H7 (cell line): ENCODE measurements at places on chromosomes 1 and 21. TPM values are rescaled to one million over a fixed set of nuclear protein-coding genes. Genes with fewer than 3 reads are reported as not detected.

DNA sequence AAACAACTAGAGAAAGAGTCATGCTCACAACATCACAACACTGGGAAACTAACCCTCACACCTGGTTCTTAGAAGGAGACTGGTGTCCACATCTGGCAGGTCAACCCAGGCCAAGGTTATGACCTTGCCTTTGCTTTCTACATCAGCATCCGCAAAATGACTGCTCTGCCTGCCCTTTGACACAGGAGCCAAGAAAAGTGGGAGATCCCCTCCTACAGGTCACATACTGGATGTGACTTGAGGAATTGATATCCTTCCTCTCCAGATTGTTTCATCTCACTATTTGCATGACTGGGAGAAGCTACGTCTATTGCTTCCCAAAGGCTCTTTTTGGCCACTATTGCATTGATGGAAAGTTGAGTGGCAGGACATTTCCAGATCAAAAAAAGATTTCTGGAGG is 115.5 kb downstream of the MIS18A start:
- DNase-seq: peak; percentile 18

DNA sequence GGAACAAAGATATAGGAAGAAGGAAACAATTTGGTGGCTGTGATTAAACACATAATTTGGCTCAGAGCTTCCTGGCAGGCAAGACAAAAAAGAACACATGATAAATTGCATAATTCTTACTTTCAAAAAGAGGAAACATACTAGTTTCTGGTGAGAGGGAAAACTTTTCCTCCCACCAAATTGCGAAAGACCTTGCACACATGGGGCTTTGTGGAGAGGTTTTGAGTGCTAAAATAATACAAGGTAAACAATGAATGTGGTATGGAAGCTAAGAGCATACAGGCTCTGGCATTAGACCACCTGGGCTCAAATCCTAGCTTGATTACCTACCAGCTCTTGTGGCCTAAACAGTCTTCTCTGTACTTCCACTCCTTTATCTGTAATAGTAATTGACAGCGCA is 140.2 kb upstream of the HOOK1 start:
- DNase-seq: no peak

DNA sequence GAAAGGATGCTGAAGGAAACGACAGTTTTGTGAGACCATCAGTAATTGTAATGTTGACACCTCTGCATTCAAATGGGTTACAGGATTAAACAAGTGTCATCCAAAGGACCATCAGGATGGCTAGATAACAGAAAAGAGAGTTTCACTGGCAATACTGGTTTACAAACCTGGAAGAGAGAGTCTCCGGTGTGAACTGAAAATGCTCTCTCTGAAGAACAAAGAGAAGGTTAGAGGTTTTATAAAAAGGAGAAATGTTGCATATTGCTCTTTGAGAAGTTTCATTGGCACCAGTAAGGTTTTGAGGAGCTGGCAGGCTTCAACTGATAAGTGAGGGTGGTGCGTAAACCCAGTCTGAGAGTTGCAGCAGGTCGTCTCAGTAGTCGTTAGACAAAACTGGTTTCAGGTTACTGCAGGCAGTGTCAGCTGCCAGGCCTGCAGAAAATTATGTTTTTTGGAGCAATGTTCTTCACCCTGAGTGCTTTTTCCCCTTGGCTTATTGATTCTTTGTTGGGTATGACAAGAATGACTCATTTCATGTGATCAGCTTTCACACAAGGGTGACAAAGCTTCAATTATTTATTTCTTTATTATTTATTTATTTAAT is 42.2 kb downstream of the KCNK1 start:
- no peak for DNase-seq

Gene LDLRAD1
- total RNA-seq: not detected in 2 replicates

Gene NEGR1
- 2.1 and 3.1 TPM in 2 replicates for total RNA-seq

DNA sequence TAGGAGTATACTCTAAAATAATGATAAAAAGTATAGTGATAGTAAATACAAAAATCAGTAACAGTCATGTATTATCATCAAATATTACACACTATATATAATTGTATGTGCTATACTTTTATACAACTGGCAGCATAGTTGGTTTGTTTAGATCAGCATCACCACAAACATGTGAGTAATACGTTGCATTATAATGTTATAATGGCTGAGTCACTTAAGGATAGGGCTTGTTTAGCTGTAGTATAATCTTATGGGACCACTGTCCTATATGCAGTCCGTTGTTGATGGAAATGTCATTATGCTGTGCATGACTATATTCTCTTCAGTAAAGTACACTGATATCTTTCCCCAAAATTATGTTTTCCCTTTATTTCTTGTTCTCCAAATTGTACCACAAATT is 92.8 kb downstream of the LYPLAL1 start:
- DNase-seq: no peak

- no peak for DNase-seq
These were observed 34.9 kb downstream of the WDR3 start for GRCh38 chr1:117964290-117965038.

- no peak for DNase-seq
These were observed 419.9 kb upstream of the DAB1 start for GRCh38 chr1:57843760-57844159.

Gene HSF2BP
- total RNA-seq: 0.52 and 0.85 TPM in 2 replicates

GRCh38 chr1:37420456-37420855 is 53.9 kb upstream of the ZC3H12A start:
- no peak for DNase-seq

DNA sequence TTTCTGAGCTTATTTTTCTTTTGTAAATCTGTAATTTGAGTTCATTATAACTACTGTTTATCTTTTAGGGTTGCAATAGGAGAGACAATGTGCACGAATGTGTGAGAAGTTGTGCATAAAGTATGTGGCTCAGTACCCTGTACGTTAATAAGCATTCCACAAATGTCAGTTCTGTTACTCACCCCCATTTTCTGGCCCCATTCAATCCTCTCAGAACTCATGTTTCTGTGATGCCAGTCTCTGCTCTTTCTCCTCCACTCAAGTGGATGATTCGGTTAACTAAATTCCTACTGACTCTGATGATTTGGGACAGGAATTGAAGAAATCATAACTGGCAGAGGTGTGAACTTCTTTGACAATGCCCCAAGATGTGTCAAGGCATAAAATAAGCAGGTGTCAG is 10.2 kb upstream of the DMRTB1 start:
- DNase-seq: no peak

DNA sequence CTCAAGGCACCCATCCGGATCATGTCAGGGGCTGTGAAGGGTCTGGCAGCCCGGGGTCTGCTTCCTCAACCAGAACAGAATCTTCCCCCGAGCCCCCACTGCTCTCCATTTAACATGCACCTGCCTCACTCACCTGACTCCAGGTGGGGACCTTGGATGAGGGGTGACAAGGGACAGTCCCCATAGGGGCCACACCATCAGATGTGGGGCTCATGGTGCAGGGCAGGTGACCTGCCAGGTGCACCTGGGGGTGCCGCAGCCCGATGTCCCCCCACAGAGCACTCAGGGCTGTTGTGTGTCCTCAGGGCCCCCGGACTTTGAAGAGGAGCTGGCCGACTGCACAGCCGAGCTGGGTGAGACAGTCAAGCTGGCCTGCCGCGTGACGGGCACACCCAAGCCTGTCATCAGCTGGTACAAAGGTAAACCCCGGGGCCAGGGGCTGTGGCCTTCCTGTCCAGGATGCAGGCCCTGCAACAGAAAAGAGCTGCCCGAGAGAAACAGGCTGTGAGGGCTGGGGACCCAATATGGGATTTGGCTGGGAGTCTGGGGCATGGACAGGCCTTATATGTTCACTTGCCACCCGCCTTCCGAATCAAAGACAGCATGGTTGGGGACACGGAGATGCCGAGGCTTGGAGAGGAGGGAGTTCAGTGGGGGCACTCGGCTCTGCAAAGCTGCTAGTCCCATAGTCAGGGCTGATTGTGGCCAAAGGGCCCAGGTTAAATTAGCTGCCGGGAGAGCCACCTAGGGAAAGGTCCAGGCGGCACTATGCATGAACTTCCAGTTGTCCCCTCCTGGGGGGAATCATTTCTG is 64.6 kb downstream of the TRIM11 start:
- no peak for DNase-seq

GRCh38 chr1:46034601-46035516 is 97.6 kb downstream of the PIK3R3 start:
- peak; percentile 62 for DNase-seq

Gene ANKRD34A
- 0.52 and 0.62 TPM in 2 replicates for total RNA-seq

Gene RNU1-2
- total RNA-seq: under 0.01 TPM in 2 replicates

- no peak for DNase-seq
These were observed 478.1 kb downstream of the PLA2G4A start for GRCh38 chr1:187306710-187307415.

DNA sequence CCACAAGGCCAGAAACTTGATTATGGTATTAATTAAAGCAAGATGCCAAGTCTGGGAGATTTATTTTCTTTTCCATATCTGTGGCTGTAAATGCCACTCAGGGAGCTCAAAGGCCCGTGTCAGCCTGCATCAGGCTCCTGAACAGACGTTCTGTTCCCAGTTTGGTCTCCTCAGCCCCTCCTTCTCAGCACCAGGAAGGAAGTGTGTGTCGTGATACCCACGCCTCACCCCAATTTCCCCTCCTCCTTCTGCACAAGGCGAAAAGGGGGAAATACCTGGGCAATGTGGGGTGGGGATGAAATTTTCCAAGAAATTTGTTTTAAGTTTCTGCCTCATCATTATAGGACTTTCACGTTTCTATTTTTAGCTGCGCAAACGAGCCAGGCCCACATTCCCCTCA is 112.0 kb downstream of the SYF2 start:
- no peak for DNase-seq

GRCh38 chr1:111604931-111605330 is 14.7 kb upstream of the RAP1A start:
- DNase-seq: no peak

DNA sequence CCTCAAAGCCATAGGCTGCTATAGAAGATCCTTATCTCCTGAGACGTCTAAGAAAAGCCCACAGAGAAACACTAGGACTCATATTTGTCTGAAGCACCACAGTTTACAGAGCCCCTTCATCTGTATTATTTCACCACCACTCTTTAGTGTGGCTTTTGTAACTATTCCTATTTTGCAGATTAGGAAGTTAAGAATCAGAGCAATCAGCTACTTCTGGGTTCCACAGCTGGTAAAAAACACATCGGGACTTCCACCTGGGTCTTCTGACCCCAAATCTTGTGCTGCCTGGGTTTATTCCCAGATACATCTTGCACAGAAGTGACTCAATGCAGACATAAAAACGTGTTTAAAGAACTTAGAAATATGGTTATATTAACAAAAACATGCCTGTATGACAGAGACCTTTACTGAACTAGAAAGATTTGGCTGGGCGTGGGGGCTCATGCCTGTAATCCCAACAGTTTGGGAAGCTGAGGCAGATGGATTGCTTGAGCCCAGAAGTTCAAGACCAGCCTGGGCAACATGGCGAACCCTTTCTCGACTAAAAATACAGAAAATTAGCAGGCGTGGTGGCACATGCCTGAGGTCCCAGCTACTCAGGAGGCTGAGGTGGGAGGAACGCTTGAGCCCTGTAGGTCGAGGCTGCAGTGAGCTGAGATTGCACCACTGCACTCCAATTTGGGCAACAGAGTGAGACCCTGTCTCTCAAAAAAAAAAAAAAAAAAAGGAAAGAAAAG is 40.9 kb downstream of the ELK4 start:
- no peak for DNase-seq
